ENCODE measurements at places on chromosomes 12 and 14. TPM values are rescaled to one million over a fixed set of nuclear protein-coding genes. Genes with fewer than 3 reads are reported as not detected.

GRCh38 chr14:22333422-22334274 lies 255.4 kb downstream of the DAD1 start:
- H3K4me1 ChIP-seq: no peaks in the 10 kb centered on the region
- no peak overlapping the region for H3K27ac ChIP-seq
- H3K27me3 ChIP-seq: no peaks in the 10 kb centered on the region

DNA sequence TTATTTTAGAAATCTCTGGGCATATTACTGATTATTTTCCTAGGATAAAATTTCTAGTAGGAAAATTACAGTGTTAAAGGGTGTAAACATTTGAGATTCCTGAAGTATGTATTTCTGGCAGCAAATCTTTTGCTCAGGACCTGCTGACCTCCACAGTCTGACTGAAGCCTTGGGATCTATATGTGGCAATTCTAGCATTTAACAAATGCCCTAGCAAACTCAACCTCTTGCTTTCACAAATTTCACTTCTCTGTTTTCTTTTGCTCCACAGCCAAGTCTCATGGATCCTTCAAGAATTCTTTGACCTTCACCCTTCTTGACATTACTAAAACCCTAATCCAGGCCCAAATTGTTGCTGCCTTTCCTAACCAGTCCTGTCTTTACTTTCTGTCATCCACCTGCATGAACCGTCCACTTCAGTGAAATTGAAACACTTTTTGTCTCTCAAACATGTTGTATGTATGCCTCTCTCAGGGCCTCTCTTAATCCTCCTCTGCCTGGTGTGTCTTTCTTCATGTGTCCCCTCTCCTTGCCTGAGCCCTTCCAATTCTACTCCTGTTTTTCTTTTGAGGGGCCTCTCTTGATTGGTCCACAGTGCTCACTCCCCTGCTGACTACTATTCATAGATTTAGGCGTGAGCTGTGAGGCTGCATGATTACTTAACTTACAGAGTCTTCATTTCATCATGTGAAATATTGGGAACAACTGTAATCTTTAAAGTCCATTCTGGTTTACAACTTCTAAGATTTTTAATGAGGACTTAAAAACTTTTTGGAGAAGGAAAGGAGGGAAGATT lies 5.1 kb upstream of the DYRK4 start:
- H3K36me3 ChIP-seq: no peaks in the 10 kb centered on the region
- H3K4me1 ChIP-seq: no peaks in the 10 kb centered on the region
- H3K27me3 ChIP-seq: no peaks in the 10 kb centered on the region
- no peak overlapping the region for H3K27ac ChIP-seq

- H3K27ac ChIP-seq: no peak overlapping the region
- no peaks in the 10 kb centered on the region for H3K27me3 ChIP-seq
- H3K4me3 ChIP-seq: no peak overlapping the region
- no peaks in the 10 kb centered on the region for H3K4me1 ChIP-seq
- H3K36me3 ChIP-seq: no peaks in the 10 kb centered on the region
- DNase-seq: no peak
Observed at GRCh38 chr12:30725739-30726138, 29.0 kb downstream of the CAPRIN2 start.

XRCC3 gene
- 24.7 TPM for total RNA-seq

- H3K36me3 ChIP-seq: no peaks in the 10 kb centered on the region
- no peaks in the 10 kb centered on the region for H3K27me3 ChIP-seq
- no peak overlapping the region for H3K4me3 ChIP-seq
- H3K27ac ChIP-seq: no peak overlapping the region
- no peaks in the 10 kb centered on the region for H3K4me1 ChIP-seq
Observed at GRCh38 chr14:102633906-102634595, 41.6 kb downstream of the RCOR1 start.

DNA sequence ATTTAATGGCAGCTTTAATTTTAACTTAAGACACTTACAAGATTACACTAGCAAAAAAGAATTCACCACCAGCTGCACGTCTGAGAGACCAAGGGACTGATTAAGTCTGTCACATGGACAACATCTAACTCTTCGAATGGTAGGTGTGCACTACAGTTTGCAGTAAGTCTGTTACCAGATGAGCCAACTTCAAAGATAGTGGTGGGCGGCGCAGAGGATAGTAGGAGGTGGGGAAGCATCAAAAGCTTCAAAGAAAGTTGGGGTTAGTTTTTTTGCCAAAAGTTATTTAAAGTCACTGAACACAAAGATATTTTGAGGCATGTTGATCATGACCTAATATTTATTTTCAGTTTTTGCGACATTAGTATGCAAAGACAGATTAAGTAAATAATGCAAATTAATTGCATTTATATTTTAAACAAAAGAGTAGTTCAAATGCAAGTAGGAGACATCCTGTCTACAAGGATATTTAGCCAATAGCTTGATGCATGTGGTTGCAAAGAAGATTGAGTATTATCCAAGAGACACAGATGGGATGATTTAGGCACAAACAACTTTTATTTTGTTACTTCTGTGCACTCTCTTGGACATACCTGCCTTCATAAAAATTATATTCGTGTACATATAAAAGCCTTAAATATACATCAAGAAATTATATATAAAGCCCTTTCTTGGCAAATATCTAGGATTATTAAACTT lies 327.7 kb downstream of the BMP4 start:
- no peaks in the 10 kb centered on the region for H3K36me3 ChIP-seq
- no peaks in the 10 kb centered on the region for H3K4me1 ChIP-seq
- no peak for DNase-seq
- H3K27ac ChIP-seq: no peak overlapping the region
- H3K27me3 ChIP-seq: no peaks in the 10 kb centered on the region

Data from prostate gland (tissue), 2 donors.